Activated T-cell treated with anti-CD3 and anti-CD28 coated beads, Interleukin-2, amount 50 U/mL, for 72 hours (primary cell): ENCODE measurements at places on chromosomes 2 and 18. TPM values are rescaled to one million over a fixed set of nuclear protein-coding genes. Genes with fewer than 3 reads are reported as not detected.

DNA sequence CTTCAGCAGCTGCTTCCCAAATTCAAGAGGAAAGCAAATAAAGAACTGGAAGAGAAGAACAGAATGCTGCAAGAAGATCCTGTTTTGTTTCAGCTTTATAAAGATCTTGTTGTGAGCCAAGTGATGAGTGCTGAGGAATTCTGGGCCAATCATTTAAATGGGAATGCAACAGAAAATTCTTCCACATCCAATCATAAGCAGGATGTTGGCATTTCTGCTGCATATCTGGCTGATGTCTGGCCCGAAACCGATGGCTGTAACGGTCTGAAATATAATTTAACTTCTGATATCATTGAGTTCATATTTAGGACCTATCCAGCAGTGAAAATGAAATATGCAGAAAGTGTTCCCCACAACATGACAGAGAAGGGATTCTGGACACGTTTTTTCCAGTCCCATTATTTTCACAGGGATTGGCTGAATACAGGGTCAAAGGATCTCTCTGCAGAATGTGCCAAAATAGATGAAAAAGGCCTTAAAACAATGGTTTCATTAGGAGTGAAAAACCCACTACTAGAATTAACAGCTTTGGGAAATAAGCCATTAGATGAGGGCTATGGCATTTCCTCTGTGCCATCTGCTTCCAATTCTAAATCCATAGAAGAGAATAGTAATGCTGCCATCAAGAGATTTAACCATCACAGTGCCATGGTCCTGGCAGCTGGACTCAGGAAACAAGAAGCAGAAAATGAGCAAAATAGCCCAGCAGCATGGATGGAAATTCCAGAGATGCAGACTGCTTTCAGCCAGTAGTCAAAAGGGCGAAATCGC, 175.6 kb downstream of the MC4R start:
- no peaks in the 10 kb centered on the region for H3K36me3 ChIP-seq
- no peak for DNase-seq
- no peak overlapping the region for H3K27ac ChIP-seq
- H3K27me3 ChIP-seq: peaks cover 5% of the 10 kb centered on the region
- H3K4me3 ChIP-seq: no peak overlapping the region

GRCh38 chr2:152492131-152492530, 157.2 kb downstream of the FMNL2 start:
- H3K36me3 ChIP-seq: no peaks in the 10 kb centered on the region
- no peaks in the 10 kb centered on the region for H3K4me1 ChIP-seq
- peaks cover 52% of the 10 kb centered on the region for H3K27me3 ChIP-seq
- H3K4me3 ChIP-seq: no peak overlapping the region

DNA sequence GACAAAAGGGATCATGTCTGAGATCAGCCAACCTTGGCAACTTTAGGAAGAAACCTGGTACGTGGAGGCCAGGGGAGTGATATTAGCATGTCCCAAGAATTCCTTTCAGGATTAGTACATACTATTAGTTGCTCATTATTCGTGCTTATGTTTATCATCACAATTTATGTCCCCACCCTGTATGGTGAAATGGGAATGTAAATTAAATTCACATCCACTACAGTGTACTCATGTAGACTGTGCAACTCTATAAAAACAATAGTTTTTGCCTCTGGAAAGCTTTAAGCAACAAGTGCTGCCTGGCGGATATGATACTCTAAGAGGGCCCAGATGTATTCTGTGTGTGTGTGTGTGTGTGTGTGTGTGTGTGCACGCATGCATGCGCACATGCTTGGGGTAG, 110.7 kb downstream of the GALNT14 start:
- H3K36me3 ChIP-seq: no peaks in the 10 kb centered on the region
- DNase-seq: no peak
- H3K27ac ChIP-seq: no peak overlapping the region
- H3K4me1 ChIP-seq: no peaks in the 10 kb centered on the region

- no peaks in the 10 kb centered on the region for H3K36me3 ChIP-seq
- no peak overlapping the region for H3K4me3 ChIP-seq
- H3K4me1 ChIP-seq: peaks cover 7% of the 10 kb centered on the region
- DNase-seq: no peak
Observed at GRCh38 chr18:55265130-55265675, 305.9 kb upstream of the CCDC68 start.

DNA sequence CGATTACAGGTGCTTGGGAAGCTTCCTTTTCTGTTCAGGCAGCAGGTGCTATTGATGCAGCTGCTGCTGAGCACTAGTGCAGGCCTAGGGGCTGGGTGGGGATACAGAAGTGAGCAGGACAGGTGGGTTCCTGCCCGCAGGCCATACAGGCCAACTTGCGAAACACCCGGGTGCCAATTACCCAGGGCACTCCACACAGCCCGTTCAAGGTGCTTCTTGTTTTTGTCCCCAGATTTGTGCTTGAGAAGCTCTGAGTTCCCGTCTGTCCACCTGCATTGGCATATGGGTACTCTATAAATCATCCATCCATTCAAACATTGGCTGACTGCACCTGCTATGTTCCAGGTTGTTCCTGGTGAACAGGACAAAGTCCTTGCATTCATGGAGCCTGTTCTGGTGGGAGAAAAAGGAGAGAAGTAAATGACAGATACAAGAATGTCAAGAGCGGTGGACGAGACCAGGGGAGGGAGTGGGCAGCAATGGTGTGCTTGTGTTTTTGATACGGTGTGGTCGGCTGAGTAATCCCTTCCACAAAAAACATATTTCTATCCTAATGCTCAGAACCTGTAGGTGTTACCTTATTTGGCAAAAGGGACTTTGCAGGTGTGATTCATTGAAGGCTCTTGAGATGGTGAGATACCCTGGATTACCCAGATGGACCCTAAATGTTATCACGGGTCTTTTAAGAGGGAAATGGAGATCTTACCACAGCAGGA, 31.4 kb downstream of the SH3BP4 start:
- H3K4me1 ChIP-seq: no peaks in the 10 kb centered on the region
- no peaks in the 10 kb centered on the region for H3K36me3 ChIP-seq
- H3K27ac ChIP-seq: no peak overlapping the region
- no peak overlapping the region for H3K4me3 ChIP-seq
- DNase-seq: no peak

DNA sequence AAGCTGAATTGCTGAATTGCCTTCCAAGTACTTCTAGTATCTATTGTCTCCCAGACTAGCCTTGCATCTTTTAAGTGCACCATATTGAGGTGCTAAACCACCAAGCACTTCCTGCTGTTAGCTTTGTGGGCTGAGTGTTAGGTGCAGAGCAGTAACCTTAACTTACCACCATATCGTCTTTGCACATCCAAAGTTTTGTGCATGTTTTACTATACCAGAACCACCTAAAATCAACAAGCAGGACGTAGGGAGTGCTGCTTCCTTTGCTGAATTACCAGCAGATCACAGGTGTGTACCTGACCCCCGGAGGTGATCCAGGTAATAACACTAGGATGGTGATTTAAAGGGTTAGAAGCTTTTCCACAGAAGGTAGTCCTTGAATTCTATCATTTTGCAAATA, 359.9 kb upstream of the HNRNPA3 start:
- peak; percentile 15 for DNase-seq
- H3K27me3 ChIP-seq: no peaks in the 10 kb centered on the region
- no peak overlapping the region for H3K27ac ChIP-seq
- H3K4me1 ChIP-seq: peaks cover 39% of the 10 kb centered on the region
- no peak overlapping the region for H3K4me3 ChIP-seq

DNA sequence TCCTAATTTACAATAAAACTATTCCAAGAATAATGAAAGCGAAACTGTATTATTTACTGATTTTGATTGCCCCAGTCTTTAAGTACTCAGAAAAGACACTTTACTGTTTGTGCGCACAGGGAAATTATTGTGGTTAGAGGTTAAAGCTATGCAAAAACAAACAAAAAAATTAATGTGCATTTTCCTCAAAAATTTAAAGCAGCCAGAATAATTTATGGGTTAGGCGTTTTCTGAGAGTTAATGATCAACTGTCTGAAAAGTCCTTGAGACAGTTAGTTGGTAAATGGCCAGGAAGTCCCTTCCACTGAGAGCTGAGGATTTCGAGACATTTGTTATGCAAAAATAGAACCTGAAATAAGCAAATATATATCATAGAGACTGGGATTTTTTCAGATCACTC, 143.3 kb downstream of the IRS1 start:
- H3K4me1 ChIP-seq: peaks cover 14% of the 10 kb centered on the region
- H3K4me3 ChIP-seq: no peak overlapping the region
- no peaks in the 10 kb centered on the region for H3K36me3 ChIP-seq
- no peaks in the 10 kb centered on the region for H3K27me3 ChIP-seq
- no peak for DNase-seq
- H3K27ac ChIP-seq: no peak overlapping the region

DNA sequence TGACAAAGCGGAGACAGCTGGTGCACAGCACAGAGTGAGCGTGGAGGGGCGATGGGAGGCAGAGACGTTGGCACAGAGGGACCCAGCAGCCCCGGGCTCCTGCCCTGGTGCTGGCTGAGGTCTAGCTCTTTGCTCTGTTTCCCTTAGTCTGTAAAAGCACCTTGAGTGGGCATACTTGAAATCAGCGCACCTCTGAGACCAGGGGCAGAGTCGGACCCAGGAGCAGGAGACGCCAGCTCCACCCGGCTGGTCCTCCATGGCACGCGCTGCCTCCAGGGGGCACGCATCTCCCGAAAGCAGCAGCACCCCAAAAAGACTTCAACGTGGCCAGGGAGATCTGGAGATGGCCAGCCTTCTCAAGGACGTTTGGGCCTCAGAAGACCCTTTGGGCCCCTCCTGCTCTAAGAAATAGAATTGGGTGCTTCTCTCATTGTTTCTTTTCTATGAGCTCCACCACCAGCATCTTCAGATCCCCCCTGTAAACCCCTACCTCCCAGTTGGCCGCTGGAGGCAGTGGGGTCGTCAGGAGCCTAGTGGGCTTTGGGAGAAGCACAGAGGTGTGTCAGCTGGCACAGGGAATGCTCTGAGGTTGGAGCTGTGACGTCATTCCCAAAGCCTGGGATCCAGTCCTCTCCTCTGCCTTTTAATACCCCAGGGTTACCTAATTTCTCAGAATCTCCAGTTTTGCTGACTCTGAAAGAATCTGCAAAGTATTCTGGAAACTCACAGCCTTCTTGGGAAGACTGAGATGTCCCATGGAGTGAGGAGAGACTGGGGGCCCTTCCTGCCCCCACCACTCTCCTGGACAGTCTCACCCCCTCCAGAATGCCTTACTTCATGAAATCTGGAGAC, 58.9 kb downstream of the CIB4 start:
- H3K27ac ChIP-seq: no peak overlapping the region
- H3K36me3 ChIP-seq: no peaks in the 10 kb centered on the region
- no peaks in the 10 kb centered on the region for H3K4me1 ChIP-seq
- H3K4me3 ChIP-seq: no peak overlapping the region
- peaks cover 27% of the 10 kb centered on the region for H3K27me3 ChIP-seq

GRCh38 chr2:116467243-116467642, 1347.2 kb upstream of the DDX18 start:
- no peak overlapping the region for H3K27ac ChIP-seq
- peaks cover 4% of the 10 kb centered on the region for H3K36me3 ChIP-seq
- no peaks in the 10 kb centered on the region for H3K27me3 ChIP-seq

DNA sequence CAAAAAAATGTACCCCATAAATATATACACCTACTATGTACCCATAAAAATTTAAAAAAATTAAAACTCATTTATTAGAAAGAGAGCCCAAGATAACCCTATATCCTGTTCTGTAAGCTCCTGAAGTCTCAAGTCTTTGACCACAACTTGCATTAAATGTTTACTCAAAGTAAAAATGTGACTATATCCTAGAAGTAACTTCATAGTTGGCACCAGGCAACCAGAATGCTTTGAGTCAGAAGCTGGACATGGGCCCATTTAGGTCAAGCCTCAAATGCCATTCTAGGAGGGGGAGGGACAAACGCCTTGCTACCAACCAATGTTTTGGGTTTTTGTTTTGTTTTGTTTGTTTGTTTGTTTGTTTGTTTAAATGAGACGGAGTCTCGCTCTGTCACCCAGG, 9.3 kb upstream of the TBC1D8 start:
- H3K36me3 ChIP-seq: no peaks in the 10 kb centered on the region
- H3K27ac ChIP-seq: no peak overlapping the region

DNA sequence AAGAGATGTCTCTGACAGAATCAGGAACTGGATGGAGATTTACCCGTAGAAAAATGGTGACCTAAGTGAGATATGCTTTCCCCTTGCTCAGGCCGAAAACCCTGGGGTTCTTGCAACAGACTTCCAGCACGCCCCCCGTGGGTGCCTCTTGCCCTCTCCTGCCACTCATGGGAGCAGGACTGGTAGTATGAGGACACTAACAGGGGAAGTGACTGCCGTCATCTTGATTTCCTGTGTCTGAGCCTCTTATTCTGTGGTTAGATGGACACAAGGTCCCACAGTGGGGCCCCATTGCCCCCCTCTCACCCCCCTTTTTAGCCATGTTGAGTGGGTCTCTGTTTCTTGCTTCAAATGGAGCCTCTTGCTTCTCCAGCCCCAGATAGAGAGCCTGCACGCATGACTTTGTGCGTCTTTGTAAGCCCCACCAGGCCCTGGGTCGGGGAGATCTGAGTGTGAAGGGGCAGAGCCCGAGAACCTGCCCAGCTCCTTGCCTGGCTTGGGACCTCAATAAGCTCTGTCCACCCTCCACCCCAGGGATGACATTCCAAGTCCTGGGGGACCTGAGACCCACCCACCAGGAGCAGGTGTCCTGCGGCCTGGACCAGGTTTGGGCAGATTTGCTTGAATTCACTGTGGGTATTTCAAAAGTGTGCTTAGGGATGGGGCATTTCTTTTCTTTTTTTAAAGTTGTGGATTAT, 12.6 kb downstream of the GNLY start:
- H3K4me1 ChIP-seq: peaks cover 42% of the 10 kb centered on the region
- peaks cover 14% of the 10 kb centered on the region for H3K27me3 ChIP-seq
- H3K27ac ChIP-seq: no peak overlapping the region
- no peak overlapping the region for H3K4me3 ChIP-seq
- H3K36me3 ChIP-seq: no peaks in the 10 kb centered on the region
- no peak for DNase-seq

GRCh38 chr2:120422465-120423160, 76.7 kb downstream of the INHBB start:
- H3K4me3 ChIP-seq: no peak overlapping the region
- H3K27ac ChIP-seq: no peak overlapping the region
- no peaks in the 10 kb centered on the region for H3K4me1 ChIP-seq
- peaks cover 44% of the 10 kb centered on the region for H3K27me3 ChIP-seq

GRCh38 chr18:46324087-46324955, 220.1 kb downstream of the HAUS1 start:
- H3K36me3 ChIP-seq: no peaks in the 10 kb centered on the region
- H3K4me1 ChIP-seq: no peaks in the 10 kb centered on the region
- no peak overlapping the region for H3K4me3 ChIP-seq
- no peak overlapping the region for H3K27ac ChIP-seq
- H3K27me3 ChIP-seq: peaks cover 1% of the 10 kb centered on the region

Gene GALNT3
- total RNA-seq: 13.1 TPM

Gene TMEM163
- total RNA-seq: 0.12 TPM

Gene IL18R1
- total RNA-seq: 56.5 TPM

Gene CD8A
- total RNA-seq: 222 TPM

Gene IL18RAP
- total RNA-seq: 7.6 TPM

Gene ST8SIA5
- 0.09 TPM for total RNA-seq

Gene MBD5
- total RNA-seq: 40.9 TPM
